Left renal pelvis (tissue), 4 donors: ENCODE measurements at places on chromosomes 4 and X.

- no peak for DNase-seq
Observed at GRCh38 chrX:136646602-136647239, 1.2 kb upstream of the CD40LG start.

- DNase-seq = no peak
Observed at GRCh38 chrX:48700951-48701653, 4.6 kb downstream of the SUV39H1 start.

- DNase-seq = no peak
Observed at GRCh38 chrX:135605906-135606305, 85.4 kb downstream of the INTS6L start.

- DNase-seq = no peak
Observed at GRCh38 chr4:38605181-38605752, 58.7 kb upstream of the KLF3 start.

- no peak for DNase-seq
Observed at GRCh38 chr4:42313872-42314271, 83.4 kb upstream of the SHISA3 start.

GRCh38 chrX:108947205-108947604 is 210.8 kb upstream of the IRS4 start:
- DNase-seq = no peak

DNA sequence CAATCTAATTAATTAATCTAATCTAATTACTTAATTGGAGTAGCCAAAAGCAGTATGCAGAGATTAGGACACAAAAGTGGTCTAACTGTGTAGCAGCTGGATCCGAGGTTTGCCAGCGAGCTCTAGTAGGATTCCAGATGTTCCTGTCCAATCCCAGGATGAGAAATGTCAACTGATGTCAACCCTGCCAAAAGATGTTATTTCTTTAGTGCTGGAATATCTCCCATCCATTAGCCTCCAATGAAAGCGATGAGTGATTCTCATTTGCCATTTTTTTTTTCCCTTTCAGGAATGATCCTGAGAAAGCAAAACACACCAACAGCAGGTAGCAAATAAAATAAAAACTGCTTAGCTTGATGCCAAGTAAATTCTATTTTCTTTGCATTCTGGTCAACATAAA is 372.9 kb downstream of the STIM2 start:
- no peak for DNase-seq

- DNase-seq = no peak
Observed at GRCh38 chr4:1336088-1336491, 10.9 kb upstream of the UVSSA start.

DNA sequence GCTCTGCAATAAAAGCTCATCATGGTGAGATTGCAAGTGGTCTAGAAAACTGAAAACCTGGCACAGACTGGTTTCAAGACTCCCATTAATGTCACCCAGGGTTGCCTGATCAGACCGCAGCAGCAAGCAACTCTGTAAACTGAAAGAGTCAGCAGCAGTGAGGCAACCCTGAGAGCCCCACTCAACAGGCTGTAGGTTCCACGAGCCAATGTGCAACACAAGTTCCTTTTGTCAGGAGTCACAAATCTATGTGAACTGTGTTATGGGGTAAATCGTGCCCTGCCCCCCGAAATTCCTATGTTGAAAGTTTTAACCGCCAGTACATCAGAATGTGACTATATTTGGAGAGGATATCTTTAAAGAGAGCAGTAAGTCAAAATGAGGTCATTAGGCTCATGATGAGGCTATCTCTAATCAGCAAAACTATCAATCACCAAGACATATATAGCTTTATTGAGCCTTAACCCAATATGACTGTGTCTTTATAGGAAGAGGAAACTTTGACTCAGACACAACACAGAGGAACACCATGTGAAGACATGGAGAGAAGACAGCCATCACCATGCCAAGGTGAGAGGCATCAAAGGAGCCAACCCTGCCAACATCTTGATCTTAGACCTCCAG is 94.0 kb downstream of the FBXO8 start:
- DNase-seq = no peak

DNA sequence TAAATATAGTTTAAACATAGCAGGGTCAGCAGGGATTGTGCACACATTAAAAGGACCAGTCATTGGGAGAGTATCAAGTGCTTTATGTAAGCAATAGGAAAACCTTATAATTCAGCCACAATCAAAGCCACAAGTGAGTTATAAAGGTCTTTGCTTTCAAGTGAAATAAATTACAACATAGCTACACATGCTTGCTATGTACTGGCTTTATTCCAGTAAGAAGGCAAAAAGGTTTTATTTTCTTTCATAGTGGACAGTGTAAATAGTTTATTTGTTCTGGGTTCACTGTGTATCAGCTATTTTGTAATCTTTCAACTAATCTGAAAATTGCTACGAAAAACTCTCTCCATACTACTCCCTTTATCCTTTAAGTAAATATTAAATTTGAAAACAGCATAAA is 691.4 kb downstream of the PCDH7 start:
- no peak for DNase-seq

DNA sequence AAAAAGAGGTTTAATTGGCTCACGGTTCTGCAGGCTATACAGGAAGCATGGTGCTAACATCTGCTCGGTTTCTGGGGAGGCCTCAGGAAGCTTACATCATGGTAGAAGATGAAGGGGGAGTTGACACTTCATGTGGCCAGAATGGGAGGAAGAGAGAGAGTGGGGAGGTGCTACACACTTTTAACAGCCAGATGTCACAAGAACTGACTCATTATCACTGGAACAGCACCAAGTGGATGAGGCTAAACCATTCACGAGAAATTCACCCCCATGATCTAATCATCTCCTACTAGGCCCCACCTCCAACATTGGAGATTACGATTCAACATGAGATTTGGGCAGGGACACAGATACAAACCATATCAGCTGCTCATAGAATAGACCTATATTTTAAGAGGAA is 255.8 kb downstream of the OPHN1 start:
- no peak for DNase-seq

- no peak for DNase-seq
Observed at GRCh38 chr4:100823066-100823992, 305.5 kb upstream of the EMCN start.

DNA sequence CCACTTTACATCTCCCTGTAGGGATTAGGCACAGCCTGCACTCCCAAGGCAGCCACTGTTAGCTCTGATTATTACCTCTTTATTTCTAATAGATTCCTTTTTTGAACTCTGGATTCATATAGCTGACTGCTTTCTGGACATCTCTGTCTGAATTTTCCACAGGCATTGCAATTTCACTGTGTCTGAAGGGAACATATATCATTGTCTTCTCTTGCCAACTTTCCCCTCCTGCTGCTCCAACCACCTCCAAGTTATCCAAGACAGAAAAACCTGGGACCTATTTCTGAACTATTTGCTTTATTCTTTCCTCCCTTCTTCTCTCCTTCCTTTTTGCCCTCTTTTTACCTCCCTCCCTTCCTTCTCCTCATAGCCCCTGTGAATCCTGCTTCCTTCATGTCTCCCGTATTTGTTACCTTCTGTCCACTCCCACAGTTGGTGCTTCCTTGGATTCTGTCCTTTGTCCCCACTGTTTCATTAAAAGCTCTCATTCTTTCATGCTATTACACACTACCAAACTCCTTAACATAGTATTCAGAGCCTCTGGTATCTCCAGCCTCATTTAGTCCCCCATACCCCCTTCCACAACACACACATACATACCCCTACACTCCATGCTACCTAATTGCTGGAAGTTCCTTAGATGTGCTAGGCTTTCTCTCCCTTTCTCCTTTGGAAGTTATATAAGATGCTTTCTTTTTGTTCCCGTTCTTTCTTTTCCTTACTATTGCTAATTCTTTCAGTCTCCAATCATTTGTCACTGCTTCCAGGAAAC is 34.7 kb downstream of the FGF2 start:
- DNase-seq = no peak

- no peak for DNase-seq
Observed at GRCh38 chrX:78493180-78493579, 165.8 kb upstream of the CYSLTR1 start.

GRCh38 chr4:5802565-5802964 is 90.3 kb downstream of the CRMP1 start:
- no peak for DNase-seq

GRCh38 chr4:138235419-138235952 is 6.7 kb downstream of the SLC7A11 start:
- no peak for DNase-seq

- no peak for DNase-seq
Observed at GRCh38 chrX:69020316-69020715, 144.9 kb downstream of the PJA1 start.

DNA sequence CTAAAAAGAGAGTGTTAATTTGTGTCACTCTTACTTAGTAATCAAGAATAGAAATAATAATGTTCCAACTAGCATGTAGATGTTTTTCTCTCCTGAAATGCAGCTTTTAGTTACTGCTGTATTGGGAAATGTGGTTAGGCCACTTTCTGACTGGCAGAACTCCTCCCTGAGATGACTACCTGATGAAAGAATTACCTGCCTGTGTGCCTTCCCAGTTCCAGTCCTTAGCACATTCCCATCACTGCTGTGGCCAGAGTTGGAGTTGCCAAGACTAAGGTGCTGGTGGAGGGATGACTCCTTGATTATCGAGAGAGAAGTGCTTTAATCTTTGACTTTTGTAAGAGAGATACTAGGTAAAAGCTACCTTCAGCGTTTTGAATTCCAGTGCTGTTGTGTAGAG is 9.5 kb downstream of the GAB1 start:
- no peak for DNase-seq

DNA sequence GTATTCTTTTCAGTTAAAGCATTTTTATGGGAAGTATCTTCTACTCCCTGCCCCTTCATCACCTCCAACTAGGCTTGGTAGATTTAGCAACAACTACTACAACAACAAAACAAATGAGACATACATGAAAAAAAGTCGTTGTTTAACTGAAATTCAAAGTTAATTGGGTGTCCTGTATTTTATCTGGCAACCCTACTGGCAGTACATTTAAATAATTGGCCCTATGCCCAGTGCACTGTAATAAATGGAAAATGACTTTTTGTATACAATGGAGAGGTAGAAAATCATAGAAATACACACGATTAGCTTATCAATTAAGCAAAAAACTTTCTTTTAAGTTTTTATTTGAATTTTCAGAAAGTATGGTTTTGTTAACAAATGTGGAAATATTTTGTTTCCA is 21.4 kb upstream of the CLGN start:
- no peak for DNase-seq

DNA sequence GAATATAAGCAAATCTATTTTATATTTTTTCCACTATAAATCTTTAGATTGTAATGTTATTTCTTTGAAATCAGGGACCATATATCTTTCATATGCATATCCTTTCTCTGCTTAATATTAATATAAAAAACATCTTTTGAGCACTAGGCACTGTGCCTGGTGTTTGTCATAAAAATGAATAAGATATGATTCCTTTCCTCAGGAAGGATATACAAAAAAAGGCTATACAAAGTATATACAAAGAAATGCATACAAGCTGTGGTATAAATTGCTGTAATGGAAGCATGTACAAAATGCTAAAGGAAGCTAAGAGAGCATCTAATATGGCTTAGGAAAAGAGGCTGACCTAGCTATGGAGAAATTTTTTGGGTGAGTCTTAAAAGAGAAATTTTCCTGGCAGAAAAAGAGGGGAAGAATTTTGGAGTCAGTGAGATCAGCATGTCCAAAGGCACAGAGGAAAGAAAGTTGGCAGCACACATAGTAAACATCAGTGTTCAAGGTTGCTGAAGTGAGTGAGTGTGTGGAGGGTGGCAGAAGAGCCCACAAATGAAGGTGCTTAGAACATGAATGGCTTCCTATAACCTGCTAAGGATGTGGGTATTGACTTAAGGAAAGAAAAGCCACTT is 500.0 kb downstream of the SPRY1 start:
- DNase-seq = no peak

GRCh38 chrX:107678957-107679740 is 50.8 kb downstream of the PRPS1 start:
- DNase-seq = no peak
